ENCODE measurements at places on chromosomes 11 and 22.

GRCh38 chr11:33910296-33910957, 18.6 kb upstream of the LMO2 start:
- no peak for DNase-seq

GRCh38 chr11:34721646-34722045, 100.8 kb downstream of the EHF start:
- no peak for DNase-seq

DNA sequence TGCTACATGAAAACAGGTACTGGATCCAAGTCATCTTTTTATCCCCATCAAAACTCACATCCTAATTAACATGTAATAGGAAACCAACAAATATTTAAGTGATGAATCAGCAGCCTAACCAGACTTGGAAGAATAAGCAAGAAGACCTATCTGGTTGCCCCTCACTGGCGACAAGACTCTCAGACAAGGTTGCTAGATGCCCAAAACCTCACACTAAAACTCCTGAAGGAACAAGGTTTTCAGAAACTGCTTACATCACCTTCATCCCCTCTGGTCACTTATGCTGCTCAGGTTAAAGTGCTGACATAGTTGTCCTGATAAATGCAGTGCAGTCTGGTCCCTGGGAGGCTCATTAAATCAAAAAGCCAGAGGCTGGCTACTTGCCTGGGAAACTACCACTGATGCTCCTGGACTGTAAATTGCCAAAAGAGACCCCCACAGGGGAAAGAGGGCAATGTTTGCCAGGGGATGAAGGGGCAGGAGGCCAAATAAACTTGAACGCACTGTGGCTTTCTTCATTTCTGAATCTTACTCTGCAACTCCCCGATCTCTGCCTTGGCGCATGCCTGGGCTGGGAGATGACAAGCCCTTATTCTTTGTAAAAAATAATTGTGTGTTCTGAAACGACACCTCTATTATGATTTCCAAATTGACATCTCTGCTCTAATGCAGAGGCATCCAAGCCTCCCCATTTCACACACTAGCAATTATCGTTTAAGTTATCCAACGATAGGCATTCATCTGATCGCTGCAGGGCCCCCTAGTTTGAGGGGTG, 72.7 kb downstream of the AMBRA1 start:
- no peak for DNase-seq

- no peak for DNase-seq
These were observed 127.2 kb upstream of the SYT13 start for GRCh38 chr11:45413156-45413858.

- no peak for DNase-seq
These were observed 39.7 kb upstream of the MMP12 start for GRCh38 chr11:102914238-102915043.

- no peak for DNase-seq
These were observed 57.5 kb downstream of the RPL27A start for GRCh38 chr11:8740129-8740528.

All from mesothelial cell of epicardium (in vitro differentiated cells).